ENCODE measurements at places on chromosomes 5 and 9.

- DNase-seq = no peak
These were observed 354.6 kb downstream of the BNC2 start for GRCh38 chr9:16515879-16516301.

GRCh38 chr9:37984672-37985611, 81.0 kb upstream of the SLC25A51 start:
- DNase-seq = peak; percentile 52

DNA sequence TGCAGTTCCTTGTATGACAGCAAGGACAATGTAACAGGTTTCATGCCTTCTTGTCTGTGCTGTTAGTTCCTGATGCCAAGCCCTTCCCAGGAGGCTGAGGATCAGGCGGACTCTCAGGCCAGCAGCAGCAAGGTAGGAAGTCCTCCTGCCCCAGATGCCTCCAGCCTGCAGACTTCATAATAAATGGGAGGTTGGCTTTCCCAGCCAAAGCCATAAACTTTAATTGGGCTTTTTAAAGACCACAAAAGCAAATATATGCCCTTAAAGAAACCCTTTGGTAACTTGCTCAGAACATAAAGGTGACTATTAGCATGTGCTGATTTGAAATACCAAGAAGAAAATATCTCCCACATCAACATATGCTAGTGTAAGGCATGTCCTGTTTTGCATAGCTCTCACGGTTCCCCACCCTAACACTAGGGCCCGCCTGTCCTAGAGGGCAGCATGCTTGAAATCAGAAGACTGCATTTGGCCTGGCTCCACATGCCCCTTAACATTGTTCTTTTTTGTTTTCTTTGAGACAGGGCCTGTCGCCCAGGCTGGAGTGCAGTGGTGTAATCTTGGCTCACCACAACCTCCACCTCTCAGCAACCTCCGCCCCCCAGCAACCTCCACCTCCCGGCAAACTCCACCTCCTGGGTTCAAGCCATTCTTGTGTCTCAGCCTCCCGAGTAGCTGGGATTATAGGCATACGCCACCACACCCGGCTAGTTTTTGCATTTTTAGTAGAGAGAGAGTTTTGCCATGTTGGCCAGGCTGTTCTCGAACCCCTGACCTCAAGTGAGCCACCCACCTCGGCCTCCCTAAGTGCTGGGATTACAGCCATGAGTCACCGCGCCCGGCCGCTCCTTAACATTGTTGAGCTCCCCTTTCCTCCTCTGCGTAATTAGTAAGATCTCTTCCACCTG, 44.6 kb upstream of the FCN1 start:
- no peak for DNase-seq

GRCh38 chr5:150651924-150652671, 9.0 kb upstream of the MYOZ3 start:
- no peak for DNase-seq

DNA sequence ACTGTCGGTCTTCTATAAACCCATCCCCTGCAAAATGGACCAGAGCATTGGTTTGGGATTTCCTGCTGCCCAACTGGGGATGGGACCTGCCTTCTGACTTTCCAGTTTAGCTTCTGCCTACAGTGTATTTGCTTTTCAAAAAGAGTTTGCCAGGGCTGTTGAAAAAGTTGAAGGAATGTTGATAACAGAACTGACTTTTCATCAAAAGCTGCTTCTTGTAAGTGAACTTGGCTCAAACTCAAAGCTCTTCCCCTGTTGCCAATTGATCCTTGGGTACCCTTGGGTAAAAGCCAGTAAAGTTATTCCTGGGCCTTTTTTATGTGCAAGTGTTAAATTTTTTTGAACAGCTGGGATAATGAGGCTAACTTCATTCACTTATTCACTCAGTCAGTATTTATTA, 142.9 kb upstream of the SLC30A5 start:
- no peak for DNase-seq

DNA sequence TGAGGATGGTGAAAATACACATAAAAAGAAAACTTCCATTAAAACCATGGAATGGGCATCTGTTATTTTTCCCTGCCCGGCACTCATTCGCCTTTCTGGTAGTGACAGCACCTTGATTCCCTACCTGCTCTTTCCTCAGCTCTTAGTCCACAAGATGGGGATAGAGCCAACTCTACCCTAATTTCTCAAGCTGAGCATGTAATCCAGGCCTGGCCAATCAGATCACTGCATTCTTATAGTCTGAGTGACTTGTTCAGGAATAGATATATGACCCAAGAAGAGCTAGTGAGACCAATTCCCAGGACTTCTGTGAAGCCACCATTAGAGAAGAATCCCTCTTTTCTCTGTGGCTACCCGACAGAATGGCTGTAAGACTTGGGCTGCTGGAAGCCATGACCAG, 58.1 kb downstream of the TSSK1B start:
- DNase-seq = no peak

DNA sequence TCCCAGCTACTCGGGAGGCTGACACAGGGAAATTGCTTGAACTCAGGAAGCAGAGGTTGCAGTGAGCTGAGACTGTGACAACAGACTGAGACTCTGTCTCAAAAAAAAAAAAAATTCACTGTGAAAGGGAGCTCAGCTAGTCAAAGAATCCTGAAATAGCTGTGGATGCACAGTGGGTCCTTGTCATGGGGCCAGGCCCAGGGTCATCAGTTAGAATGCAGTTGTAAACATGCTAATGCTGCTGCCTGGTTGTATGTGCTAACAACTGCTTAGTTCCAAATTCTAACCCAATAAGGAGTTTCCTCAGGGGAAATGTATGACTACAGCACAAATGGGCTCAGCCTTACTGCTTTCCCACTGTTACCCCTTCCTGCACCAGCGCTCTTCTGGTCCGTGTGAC, 84.0 kb downstream of the PALM2AKAP2 start:
- no peak for DNase-seq

DNA sequence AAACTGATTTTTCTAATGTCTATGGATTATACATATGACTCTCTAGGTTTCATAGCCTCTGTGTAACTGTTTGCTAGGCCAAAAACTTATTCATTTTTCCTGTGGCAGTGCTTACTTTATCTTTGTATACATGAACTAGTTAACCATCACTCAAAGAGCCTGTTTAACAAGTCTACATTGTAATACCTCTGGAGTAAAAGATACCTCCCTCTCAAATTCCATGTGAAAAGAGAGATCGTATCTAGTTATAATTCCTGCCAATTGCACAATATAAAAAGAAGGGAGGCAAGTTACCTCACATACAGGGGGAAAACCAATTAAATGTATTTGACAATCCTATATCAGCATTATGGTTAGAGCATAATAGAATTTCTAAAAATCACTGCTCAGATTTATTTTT, 271.9 kb upstream of the ST8SIA4 start:
- no peak for DNase-seq

GRCh38 chr5:54703133-54703532, 185.6 kb downstream of the SNX18 start:
- no peak for DNase-seq

DNA sequence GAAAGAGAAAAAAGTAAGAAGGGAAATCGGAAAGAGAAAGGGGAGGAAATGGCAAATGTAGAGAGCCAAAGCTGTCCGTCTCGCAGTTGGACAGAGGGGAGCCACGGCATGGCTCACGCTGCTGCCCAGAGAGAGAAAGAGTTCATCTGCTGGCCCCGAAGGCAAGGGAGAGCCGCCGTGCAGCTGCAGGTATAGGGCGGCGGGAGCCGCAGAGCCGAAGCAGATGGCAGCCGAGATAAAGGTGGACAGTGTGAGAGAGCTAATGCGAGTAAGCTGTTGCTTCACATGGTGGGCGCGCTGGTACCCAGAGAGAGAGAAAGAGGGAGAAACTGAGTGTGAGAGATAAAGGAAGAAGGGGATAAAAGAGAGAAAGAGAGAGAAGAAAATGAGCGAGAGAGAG, 188.4 kb upstream of the PPP1R26 start:
- DNase-seq = no peak

DNA sequence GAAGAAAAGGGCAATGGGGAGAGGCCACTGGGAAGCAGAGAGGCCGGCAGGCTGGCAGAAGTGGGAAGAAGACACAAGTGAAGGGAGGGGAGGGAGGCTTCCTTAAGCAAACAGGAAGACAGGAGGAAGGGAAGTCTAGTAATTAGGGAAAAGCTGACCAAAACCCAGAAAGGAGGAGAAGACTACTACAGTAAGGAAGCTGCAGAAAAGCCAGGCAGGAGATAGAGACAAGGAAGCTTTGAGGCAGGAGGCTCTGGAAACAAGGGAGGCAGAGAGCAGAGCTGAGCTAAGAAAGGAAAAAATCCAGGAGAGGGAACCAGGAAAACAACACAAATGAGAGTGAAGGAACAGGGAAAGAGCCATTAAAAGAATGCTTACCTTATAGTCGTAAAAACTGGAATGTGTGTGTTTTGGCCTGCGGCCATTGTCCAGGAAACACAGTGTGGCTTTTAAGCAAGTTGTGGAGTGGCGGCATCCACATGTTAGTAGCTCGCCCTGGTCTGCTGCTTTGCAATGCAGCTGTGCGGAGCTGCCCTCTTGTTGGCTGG, 317.1 kb upstream of the CLINT1 start:
- DNase-seq = no peak

DNA sequence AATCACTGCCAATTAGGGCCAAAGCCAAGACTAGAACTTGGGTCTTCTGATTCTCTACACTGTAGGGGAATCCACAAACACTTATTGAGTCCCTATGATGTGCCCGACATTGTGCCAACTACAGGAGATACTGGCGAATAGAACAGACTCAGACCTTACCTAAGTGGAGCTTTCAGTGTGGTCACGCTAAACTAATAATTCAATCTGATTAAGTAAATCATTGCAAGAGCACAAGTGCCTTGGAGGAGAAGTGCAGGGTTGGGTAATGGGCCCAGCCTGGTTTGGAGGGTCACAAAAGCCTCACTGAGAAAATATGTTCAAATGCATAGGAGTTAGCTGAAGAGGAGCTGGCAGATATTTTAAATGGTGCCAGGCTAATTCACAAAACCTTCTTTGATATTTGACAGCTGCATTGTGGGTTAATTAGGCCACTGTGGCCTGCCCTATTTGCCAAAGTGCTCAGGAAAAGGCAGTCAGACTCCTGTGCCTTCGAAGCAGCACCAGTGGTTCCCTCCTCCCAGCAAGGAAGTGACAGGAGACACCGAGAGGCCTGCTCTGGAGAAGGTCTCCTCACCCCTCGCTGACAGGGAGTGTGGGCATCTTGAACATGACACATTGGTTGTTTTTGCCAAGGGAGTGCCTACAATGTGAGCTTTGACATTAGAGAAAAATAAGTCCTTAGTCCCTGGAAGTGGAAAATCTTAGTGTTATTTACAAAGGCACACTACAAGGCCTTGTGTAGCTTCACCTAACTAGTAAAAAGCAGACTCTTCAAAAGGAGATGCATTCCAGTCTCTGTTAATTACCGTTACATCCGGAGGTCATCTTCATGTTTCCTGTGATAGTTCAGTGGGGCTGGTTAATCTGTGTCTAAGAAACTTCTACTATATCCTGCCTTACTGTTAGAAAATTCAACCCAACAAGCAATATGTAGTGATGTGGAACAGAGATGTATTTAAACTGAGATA, 24.1 kb upstream of the TRAF1 start:
- DNase-seq = no peak

- DNase-seq = no peak
These were observed 39.2 kb upstream of the RARS1 start for GRCh38 chr5:168446983-168447619.

- peak; percentile 81 for DNase-seq
These were observed 217.6 kb downstream of the NFIB start for GRCh38 chr9:14096258-14096922.

DNA sequence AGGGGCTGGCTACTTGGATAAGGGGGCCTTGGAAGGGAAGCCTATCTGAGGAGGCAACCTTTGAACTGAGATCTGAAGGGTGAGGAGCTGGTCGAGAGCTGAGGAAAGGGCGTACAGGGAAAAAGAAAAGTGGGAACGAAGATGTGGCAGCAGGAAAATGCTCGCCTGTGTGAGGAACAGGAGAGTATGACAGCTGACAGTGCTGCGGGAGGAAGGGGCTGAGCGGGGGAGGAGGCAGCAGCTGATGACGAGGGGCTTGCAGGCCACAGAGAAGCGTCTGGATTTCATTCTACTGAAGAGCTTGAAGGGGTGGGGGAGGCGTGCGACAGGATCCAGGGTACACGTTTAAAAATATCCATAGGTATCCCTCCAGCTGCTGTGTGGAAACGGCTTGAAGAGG, 28.9 kb downstream of the SH3PXD2B start:
- DNase-seq = no peak

GRCh38 chr5:130731839-130732238, 433.2 kb downstream of the HINT1 start:
- no peak for DNase-seq
